ENCODE measurements at places on chromosomes 11 and 22.

- DNase-seq, result no peak
Observed at GRCh38 chr11:18313965-18314763, 7.8 kb downstream of the HPS5 start.

DNA sequence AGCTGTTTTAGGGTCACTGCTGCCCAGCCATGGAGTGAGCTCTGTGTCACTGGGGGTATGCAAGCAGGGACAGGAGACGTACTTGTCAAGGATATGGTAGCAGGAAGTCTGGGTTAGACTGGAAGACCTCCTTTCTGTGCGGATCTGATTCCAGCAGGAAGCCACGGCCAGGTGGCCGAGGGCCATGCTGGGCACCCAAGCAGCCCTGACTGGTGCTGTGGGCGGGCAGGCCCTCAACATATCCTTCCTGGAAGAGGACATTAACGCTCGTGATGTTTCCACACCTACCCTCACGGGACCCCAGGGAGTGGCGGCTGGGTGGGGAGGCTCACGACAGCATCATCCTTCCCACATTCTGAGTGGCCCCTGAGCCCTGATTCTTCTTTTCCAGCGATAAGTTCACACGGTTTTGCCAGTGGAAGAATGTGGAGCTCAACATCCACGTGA, 8.7 kb upstream of the ANKRD13D start:
- no peak for DNase-seq

DNA sequence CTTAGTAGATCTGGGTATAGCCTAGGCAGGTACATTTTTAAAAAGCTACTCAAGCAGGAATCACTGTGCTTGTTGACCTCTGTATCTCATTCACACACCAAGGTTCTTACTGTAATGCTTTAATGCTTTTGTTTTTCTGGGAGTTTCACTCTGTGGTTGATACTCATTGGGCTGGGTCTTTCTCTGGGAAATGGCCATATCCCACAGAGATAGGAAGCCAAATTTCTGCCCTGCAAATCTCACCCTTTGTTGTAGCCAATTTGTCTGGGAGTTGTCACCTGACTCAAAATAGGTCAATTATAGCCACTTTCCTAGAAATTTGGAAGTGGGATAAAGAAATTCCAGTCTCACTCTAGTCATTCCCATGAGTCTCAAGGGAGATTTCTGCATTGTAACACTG, 195.8 kb upstream of the BDNF start:
- no peak for DNase-seq

GRCh38 chr22:45880091-45880715, 96.8 kb downstream of the WNT7B start:
- no peak for DNase-seq

DNA sequence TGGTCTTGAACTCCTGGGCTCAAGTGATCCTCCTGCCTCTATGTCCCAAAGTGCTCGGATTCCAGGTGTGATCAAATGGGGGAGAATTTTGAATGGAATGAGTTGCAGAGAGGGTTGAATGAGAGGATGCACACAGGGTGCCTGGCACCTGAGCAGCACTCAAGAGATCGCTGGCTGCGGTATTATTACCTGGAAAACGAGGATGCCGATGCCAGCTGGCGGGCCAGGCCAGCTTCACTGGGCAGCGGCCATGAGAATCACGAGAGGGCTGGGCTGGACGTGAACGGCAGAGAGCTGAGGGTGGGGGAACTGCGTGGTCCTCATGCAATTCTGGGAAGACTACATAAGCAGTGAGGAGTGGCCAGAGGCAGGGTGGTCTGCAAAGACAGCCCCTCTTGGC, 2.9 kb downstream of the MGAT3 start:
- no peak for DNase-seq

DNA sequence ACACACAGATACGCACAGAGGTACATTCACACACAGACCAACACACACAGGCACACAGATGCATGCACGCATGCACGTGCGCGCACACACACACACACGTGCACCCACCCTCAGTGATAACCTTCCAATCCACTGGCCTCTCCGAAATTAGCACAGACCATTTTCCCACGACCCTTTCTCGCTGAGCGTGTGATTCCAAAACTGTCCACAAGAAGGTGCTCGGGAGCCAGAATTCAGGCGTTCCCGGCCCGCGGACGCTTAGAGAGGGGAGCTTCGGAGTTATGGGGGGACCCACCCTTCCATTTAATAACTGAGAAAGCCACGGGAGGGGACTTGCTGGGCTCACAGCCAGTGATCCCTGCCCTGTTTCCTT, 33.8 kb upstream of the SLC35C1 start:
- DNase-seq, result no peak

DNA sequence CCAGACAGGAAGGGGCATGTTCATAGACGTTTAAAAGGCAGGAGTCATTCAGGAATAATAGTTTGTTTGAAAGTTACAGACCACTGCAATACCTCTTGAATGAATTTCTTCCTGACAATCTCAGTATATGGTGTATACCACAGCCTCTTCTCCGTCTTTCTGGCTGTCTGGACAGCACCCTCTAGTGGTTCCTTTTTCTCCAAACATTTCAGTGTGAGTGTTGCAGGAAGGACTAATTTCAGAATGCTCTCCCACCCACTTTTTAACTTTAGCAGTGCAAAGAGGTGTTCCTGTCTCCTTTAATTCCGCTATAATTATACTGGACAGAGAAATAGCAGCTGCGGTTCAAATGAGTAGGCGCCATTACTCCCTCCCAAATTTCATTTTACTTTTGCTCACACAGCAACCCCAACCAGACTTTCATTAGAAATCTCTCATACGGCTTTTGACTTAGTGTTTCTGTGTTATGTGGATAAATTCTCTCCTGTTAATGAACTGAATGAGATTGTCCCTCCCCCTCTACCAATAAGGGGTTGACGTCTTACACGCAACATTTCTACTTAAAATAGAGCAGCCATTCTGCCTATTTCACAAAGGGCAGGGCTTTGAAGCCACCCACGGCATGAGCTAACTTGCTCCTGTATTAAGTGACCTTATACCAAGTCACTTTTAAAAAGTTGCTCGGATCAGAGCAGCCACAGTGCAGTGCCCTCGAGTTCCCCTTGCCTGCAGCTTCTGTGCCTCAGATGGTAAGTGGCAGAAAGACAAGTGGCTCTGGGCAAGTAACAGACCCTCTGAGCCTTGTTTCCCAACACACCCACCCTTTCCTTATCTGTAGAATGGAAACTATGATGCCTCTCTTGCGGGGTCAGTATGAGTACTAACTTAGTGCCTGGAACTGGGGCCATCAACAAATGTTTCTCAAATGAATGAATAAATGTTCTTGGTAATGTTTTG, 368.6 kb downstream of the OPCML start:
- DNase-seq, result no peak

GRCh38 chr22:22388090-22388489, 120.5 kb downstream of the ZNF280B start:
- DNase-seq, result no peak

DNA sequence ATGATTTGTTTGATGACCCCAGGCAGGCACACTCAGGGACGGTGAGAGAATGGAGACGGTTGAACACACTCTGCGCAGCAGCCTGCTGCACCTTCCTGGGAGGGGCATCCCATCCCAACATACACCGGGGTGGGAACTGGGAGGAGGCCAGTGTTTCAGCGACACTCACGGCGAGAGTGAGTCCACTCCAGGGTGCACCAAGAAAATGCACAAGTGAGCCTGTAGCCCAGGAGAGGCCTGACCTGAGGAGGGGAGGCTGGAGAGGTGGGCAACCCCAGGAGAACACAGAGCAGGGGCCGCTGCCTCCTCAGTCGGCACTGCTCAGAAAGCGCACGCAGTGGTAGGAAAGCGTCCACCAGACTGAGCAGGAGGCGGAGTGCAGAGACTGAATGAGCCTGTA, 54.5 kb downstream of the IGF2 start:
- no peak for DNase-seq

DNA sequence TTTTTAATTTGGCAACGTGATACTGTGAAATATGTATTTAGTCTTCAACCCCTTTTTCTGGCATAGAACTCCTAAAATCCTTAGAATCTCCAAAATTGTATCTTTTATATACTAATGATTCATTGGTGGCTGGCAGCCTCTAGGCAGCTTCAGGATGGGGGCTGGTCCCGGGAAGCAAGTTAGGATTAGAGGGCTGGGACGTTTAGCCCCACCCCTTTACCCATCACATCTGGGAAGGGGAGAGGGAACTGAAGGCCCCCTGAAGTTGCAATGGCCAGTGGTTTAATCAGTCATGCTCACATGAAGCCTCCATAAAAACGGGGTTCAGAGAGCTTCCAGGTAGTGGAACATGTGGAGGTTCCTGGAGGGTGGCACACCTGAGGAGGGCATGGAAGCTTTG, 7.1 kb downstream of the IL17RA start:
- no peak for DNase-seq

DNA sequence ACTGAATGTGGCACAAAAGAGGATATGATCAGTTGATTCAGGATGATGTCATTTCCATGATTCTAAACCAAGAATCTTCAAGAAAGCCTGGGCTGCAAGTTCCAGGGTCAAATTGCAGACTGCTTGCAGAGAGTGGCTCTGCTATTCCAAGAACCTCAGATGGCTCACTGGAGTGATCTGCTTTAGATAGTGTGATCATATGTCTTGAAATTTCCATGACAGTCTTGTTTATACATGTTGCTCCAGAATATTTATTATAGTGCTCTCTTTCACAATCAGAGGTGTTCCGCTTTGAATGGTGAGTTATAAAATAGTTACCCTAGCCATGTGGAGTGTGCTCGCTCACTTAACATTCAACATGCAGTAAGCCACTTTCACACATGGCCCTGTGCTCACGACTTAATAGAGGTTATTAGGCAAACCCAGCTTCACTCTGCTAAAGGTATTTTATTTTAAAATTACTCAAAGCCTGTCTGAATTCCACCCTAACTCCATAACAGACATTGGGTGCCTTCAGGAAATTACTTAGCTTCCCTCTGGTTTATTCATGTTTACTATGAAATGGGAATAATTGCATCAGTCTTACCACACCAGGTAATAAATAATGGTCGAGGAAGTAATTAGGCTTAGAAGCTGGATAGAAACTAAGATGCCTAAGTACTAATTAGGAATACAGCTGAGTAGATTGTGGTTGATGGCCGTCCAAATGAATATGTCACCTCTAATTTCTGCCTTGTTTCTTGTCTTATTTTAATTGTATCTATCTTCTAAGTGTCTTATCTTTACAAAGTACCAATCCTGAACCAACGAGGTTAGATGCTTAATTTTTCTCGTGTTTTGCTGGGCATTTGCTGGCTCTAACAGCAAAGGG, 187.9 kb downstream of the ETS1 start:
- no peak for DNase-seq

- no peak for DNase-seq
Observed at GRCh38 chr11:15268598-15268997, 153.9 kb downstream of the INSC start.

- no peak for DNase-seq
Observed at GRCh38 chr11:80720295-80720694, 1279.5 kb upstream of the TENM4 start.

DNA sequence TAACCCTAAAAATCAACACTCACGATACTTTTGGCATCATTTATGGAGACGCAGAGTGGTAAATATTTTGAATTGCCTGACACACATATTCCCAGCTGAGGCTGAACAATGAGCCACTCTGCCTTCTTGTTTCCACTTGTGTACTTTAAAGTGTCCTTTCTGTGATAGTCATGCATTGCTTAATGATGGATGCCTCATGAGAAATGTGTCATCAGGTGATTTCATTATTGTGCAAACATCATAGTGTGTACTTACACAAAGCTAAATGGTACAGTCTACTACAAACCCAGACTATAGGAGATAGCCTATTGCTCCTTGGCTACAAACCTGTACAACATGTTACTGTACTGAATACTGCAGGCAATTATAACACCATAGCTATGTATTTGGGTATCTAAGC, 44.2 kb downstream of the MRE11 start:
- DNase-seq, result no peak

- no peak for DNase-seq
Observed at GRCh38 chr11:110336054-110336453, 39.6 kb upstream of the RDX start.

DNA sequence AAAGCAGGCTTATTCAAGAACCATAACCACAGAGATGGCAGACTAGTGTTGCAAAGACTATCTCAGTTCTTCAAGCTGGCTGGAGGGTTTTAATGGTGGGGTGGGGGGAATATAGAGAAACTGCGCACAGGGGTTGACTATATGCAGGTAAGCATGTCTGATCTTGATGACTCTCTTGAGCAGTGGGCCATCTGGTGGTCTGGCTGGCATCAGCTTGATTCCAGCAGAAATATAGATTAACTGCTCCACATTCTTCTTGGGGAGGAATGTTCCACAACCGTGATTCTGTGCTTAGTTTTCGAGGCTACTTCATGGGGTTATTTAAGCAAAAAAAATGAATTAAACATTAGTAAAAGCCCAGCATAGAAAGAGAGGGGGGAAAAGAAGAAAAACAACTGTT, 158.8 kb upstream of the PGR start:
- no peak for DNase-seq

DNA sequence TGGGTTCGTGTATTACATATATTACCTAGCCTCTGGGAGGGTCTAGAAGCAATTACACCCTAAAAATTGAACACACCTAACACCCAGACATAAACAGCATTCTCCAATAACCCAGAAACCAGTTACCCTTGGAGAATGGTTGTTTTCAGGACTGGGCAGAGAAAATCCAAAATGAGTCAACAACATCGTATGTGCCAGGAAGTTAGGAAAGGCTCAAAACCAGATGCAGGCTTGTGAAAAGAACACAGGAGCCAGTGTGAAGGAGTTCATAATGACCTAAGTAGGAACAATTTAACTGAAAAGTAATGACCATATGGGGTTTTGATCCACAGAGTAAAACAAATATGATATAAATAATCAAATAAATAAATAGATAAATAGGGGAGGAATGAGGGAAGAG, 5.1 kb upstream of the CLPB start:
- DNase-seq, result no peak

DNA sequence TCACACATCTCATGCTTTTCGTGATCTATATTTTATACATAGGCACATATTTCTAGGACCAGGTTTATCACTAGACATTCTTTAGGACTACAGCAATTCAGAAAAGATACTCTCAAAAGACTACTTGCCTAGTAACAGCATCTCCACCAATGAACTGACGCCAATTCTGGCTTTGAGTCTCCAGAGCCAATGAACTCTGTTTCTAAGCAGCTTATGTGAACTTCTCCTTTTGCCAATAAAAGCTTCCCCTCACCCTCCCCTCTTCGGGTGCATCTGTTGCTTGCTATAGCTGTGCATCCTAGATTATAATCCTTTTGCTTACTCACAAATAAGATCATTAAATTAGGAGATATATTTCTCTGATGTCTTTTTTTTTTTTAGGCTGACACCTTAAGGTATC, 11.4 kb upstream of the ANKK1 start:
- no peak for DNase-seq

GRCh38 chr11:33889296-33889695, 2.6 kb downstream of the LMO2 start:
- no peak for DNase-seq

GRCh38 chr11:11432621-11433319, 79.7 kb upstream of the CSNK2A3 start:
- DNase-seq, result no peak

DNA sequence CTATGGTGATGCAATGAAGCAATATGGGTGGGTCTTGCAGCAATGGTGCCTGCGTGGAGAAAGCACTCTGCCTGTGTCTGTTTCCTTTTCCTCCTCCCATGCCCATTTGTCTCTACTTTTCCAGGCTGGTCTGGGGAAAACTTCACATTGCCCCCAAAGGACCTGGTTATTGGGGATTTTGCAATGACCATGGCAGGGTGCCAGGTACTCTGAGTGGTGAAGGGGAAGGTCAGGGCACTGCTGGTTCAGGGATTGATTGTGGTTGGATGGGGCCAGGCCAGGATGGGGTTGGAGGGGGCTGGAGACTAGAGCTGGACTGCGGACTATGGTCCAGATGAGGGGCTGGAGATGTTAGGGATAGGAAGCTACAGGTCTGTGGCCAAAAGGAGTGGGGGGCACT, 92.1 kb downstream of the INSC start:
- DNase-seq, result no peak

Data from cortex of kidney (tissue), 1 donor.